ENCODE measurements at places on chromosomes 7 and 10.

DNA sequence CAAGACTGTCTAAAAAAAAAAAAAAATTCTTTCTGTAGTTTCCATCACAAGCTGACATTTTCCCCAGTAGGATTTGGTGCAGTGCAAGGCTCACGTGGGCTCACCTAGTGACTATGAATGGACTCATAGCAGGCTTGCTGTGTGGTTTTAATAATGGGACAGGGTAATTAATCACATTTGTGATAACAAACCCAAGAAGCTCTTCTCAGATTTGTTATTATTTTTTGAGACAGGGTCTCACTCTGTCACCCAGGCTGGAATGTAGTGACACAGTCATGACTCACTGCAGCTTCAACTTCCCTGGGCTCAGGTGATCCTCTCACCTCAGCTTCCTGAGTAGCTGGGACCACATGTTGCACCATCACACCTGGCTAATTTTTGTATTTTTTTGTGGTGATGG lies 40.0 kb downstream of the NACAD start:
- no peak for DNase-seq

DNA sequence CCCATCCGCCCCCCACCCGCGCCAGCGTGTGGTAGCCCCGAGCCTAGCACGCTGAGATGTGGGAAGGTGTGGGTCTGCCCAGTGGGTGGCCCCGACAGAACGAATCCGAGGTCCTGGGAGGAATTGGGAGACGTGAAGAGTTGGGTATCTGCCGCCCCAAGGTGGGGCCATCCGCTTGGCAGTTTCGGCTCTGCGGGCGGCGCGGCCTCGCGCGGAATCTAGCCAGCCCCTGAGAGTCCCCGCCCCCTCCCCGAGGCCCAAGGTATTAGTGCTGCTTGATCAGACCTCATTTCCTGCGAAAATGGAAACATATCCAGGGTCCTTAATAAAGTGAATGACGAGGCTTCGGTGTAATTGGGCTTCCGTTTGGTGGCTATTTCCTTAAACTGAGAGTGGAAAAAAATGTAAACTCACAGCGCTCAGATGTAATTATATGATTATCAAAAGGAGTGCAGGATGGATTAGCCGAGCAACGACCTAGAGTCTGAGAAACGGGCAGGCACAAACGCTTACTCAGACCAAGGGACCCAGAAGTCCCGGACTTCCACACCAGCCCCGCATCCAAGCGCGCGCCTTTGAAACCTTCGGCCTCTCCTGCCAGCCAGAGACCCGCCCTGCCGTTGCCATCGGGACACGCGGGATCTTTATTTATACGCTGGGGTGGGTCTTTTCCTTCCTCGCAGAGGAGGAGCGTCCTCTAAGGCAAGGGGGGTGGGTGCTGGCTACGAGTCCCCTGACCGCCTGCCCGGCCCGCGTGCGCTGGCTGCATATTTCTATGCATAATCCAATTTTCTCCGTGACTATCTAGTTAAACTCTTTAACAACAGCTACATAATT lies 12.8 kb downstream of the LBX1 start:
- DNase-seq = no peak

- peak; percentile 95 for DNase-seq
These were observed 31.7 kb upstream of the DGKI start for GRCh38 chr7:137878333-137878961.

- no peak for DNase-seq
These were observed 45.9 kb downstream of the ZNF783 start for GRCh38 chr7:149307775-149308501.

DNA sequence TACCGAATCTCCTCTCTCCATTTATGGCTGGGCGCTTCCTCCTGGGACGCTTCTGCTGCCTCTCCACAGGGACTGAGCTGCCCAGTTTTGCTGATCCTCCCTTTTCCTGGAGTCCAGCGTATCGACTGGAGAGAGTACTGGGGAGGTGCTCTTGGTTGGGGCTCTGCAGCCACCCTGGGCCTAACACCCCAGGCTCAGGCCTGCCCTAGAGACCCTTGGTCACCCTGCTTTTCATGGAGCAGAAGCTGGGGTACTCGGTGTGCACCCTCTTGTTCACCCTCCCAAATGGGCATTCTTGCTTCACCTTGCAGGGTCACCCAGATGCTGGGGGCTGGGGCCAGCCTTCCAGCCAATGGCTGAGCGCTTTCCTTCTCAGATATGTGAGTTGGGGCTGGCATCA lies 88.8 kb upstream of the RET start:
- no peak for DNase-seq

DNA sequence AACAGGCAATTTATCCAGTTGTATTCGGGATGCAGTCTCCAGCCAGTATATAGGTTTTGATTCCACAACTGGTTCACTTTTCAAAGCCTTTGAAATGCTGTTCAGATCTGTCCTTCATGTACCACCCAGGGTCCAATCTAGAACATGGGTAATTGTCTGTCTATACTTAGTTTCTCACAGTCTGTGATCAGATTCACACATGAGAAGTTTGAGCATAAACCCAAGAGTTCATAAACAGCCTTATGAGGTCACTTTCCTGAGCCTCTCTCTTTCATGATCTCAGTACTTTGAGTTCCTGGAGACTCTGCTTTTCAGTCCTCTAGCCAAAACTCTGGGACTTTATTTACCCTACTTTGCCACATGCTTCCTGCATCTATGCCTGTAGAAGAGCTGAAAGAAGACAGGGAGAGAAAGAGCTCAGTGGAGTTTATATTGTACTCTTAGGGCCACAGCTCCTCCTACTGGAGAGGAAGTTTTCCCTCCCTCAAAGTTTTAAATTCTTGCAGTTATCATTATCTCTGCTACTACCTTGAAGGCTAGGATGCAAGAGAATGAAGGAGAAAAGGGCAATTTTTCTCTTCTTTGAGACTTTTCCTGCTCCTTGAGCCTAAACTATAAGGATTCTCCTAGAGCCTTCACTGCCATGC lies 172.0 kb downstream of the ZEB1 start:
- no peak for DNase-seq

- no peak for DNase-seq
These were observed 141.0 kb downstream of the PRKAG2 start for GRCh38 chr7:151735851-151736402.

- DNase-seq = no peak
These were observed 42.7 kb downstream of the PLAU start for GRCh38 chr10:73953665-73954064.

DNA sequence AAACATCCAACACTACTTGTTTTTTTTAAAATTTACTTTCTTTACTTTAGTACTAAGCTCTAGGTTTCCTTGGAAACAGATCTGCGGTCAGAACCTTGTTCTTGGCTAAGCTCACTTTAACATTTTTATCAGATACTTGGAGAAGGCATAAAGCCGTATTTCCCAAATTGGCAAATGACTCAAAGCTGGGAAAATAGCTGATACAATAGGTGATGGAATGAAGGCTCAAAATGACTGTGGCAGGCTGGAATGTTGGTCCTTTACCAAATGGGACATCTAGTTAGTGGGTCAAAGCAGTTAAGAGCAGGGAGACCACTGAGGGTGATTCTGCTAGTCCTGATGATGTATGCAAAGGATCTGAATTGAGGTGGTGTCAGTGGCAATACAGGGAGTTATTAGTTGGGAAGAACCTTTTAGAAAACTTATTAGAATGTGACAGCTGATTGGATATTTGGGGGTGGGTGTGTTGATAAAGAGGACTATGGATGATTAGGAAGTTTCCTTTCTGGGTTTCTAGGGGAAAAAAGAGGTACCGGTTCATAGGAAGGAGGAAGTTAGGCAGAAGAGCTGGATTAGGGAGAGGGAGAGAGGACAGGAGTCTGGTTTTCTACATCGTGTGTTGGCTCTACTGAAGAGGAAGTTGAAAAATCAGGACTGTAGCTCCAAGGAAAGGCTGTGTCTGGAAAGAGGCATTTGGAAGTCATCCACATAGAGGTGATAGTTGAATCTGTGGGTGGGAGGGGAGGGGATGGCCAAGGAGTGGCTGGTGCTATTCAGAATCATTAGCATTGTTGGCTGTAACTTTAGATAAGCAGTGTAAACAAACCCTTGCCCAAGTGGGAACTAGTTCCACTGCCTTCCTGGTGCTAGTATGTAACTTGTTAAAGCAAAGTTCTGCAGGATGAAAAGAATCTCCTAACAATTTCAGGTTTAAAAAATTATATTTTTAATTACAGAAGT lies 13.1 kb downstream of the PLCE1 start:
- peak; percentile 30 for DNase-seq

DNA sequence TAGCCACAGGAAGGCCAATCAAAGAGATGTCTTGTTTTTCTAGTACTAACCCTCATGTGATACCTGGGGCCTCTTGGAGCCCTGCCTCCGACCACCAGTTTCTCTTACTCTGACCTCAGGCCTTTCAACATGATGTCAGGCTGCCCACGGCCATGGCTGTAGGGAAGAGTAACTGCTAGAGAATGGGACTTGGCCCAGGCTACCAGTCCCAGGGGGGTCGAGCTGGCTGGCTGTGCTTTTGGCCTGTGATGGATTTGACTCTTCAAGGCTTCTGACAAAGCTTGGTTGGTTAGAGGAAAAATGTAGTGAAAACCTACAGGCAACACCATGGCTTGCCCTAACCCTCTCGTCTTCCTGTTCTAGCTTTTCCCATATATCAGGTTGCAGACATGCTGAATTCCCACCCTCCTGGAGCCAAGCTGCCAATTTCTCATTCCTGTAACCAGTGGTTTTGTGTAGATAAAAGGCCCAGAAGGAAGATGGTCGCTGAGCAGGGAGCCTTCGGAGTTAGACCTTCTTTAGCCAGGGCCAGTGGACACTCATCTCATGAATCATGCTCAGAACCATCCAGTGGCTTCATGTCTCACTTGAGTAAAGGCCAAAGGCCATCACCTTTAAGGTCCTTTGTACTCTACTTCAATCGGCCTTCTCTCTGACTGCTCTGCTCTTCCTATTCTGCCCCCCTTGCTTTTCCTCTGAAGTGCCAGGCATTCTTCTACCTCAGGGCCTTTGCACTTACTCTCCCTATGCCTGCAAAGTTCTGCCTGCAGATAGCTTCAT lies 19.7 kb downstream of the SUFU start:
- DNase-seq = no peak

GRCh38 chr7:40758590-40758989 lies 623.8 kb downstream of the SUGCT start:
- no peak for DNase-seq

- DNase-seq = no peak
These were observed 246.7 kb upstream of the CTBP2 start for GRCh38 chr10:125407000-125407502.

DNA sequence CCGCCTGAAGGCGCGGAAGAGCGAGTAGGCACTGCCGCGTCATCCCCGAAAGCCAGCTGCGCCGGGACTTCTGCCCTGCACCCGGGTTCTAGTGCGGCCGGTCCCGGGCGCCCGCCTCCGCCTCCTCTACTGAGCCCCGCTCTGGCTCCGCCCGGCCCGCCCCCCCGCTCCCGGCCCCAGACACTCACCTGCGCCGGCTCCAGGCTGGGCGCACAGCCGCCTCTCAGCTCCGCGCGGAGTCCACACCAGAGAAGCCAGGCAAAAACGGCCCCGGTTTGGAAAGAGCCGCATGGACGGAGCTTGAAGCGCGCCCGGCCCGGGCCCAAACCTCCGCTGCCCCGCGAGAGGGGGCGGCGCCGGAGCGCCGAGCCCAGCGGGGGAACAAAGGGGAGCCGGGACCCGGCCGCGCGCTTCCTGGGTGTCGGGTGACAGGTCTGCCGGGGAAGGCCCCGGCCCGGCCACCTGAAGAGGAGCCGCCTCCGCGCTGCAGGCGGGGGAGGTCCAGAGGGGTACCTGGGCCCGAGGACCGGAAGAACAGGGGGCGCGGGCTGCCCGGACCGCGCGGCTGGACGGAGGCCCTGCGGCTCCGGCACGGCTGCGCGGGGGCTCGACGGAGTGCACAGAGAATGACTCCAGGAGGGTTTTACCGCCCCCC lies 168.2 kb downstream of the NRF1 start:
- no peak for DNase-seq

DNA sequence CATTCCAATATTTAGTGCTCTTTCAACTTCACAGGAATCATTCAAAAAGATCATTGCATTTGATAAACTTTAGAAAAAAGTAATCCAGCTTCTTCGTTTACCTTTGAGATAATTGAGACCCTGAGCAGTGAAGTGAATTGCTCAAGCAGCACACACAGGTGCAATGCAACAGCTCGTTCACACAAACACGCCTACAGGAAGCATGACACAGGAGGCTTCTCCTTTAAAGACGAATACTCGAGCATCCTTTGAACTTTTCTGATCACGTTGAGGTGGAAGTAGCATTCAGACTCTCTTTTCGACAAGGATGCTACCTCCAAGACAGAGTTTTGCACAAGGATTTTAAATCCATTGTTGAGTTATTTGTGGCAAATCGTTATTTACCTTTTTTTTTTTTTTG lies 18.0 kb upstream of the RSU1 start:
- no peak for DNase-seq

DNA sequence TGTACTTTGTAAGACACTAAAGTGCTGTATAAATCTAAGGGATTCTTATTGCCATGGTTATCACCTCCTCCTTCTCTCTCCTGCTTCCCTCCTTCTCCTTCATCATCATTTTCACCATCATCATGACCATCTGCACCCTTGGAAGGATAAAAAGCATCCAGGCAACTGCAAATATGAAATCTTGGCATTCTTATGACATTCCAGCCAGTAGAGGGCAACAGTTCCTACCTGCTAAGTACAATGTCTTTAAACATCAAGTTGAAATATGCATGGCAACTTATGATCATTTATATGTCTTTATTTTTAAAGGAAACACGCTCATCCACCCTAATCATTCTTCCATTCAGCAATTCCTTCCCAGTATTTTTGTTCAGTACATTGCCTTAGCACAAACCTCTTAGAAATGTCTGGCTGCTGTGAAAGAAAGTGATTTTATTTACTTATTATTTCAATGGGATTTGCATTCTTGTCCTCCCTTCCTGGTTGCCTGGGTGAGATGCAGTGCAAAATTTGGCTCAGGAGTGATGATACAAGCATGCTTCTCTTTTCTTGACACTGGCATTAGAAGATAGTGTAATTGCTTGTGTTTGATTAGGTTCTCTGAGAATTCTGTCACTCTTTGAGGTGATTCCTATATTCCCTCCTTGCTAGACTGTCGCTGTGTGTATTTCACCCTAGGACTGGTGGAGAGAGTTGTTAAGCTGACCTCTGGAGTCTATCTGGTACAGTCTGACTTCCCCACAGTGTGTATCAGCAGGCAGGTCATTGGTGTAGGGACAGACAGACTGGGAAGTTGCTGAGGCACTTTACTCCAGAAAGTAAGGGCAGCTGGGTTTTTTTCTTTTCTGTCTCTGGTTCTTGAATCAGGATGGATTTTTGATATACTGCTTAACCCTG lies 188.5 kb upstream of the BMPER start:
- no peak for DNase-seq

GRCh38 chr7:17297243-17297642 lies 1.2 kb upstream of the AHR start:
- DNase-seq = no peak

GRCh38 chr10:34407324-34407805 lies 407.7 kb downstream of the PARD3 start:
- DNase-seq = no peak

GRCh38 chr10:86152911-86153310 lies 213.7 kb downstream of the GRID1 start:
- no peak for DNase-seq

GRCh38 chr10:24374134-24374915 lies 165.4 kb downstream of the KIAA1217 start:
- no peak for DNase-seq

All from right hindlimb (tissue), 1 donor.